ENCODE measurements at places on chromosomes 5 and 9.

DNA sequence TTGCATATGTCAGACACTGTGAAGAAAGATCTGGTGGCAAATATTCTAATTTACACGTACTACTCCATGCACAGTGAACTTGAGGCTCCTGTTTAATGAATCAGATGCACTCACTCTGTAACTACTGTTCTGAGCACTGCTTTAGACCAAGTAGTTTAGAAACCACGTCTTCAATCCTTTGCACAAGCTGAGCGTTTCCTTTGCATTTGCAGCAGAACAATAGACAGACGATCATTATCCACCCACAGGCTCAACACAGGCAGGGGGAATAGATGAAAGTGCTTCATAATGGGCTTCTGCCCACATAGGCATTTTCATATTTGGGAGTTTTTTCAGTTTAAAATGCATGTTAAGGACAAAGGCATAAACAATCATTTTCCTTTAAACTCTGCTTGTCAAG, 423.3 kb upstream of the ADAMTS16 start:
- DNase-seq: no peak

DNA sequence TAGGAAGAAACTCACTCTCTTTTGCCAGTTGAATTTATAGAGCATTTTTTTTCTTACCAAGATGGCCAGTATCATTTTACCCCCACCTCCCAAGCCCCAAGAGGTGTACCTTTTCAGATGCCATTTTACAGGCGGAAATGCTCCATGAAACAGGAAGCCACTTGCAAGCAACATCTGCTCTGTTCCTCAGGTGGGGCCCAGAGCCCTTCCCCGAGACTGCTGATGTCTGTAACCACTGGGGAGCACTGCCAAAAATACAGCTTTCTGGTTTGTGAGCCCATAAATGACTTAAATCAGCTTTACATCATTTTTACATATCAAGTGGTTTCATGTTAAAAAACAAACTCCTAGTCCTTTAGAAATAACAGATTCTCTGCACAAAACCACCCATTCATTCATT, 42.9 kb upstream of the GARNL3 start:
- DNase-seq: no peak

DNA sequence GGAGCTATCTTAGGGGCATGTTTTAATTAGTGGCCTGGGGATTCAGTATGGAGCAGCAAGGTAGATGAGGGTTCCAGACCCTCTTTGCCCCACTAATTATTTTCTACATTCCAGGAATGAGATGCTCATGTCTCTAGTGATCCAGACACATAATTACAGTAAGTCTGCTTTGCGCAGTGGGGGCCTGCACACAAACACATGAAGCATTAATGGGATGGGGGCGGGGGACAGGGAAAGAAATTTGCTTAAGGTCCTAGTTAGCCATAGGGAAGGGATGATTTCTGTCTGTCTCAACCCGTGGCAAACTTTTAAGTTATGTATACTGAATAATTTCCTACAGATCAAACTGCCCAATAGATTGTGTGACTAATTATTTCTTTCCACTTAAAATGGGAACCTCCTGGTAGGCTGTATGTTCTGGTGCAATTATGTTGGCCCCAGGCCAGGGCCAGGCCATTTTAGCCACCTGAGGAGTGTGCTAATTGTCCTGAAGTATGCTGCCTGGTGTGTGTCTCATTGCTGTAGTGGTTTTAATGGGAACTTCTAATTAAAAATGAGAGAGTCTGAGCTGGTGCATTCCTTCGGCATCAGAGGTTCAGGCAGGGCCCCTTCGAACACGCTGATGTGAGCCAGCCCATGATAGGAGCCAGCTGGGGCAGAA, 134.4 kb downstream of the PTTG1 start:
- DNase-seq: no peak

- DNase-seq: peak; percentile 39
Measured at GRCh38 chr9:132474253-132474652, 64.2 kb downstream of the CFAP77 start.

GRCh38 chr5:9046756-9047481, 499.0 kb downstream of the SEMA5A start:
- DNase-seq: peak; percentile 96
